ENCODE measurements at places on chromosomes 11 and 22.

DNA sequence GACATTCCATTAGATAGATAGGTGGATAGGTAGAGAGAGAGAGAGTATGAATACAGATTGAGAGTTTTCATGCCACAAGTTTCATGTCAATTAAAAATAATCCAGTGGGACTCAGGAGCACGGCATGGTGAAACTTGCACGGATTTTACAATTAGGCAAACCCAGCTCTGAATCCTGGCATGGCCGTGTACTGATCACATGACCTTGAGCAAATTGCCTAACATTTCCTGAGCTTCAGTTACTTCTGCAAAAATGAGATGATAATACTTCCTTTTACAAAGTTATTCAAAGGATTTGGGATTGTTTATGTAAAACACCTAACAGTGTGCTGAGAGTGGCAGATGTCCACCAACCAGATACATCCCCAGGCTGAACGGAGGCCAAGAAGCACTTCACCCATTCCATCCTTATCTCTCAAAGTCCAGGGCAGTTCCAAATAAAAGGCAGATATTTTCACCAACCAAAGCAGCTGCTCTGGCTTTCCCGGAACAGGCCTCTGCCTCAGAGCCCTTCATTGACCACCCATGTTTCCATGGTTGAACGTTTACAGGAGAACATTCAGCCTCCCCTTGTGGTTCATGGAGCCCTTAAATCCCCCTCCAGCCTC lies 17.9 kb downstream of the APLNR start:
- no peak for DNase-seq

- DNase-seq = no peak
Measured at GRCh38 chr11:120945042-120945441, 78.9 kb upstream of the TBCEL start.

GRCh38 chr11:96191752-96192151 lies 151.2 kb downstream of the MAML2 start:
- DNase-seq = no peak

DNA sequence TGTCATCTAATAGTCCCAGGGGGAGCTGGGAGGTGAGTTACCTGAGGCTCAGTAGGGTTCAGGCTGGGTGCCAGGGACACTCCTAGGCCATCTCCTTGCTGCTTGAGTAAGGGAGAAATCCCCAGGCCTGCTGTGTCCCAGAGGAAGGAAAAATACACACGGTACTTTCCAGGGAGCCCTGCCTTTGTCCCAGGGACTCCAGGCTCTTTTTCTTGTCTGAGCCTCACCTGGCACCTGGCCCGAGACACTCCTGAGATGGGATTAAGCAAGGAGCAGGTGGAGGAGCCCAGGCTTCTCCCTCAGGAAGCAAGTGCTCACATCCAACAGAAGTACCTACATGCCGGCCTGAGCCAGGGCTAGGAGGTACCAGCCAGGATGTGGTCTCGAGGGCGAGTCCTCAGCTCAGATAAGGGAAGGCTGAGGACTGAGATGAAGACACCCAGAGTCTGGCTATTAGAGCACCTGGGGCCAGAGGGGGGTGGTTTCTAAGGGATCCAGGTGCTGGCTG lies 899 bp upstream of the KLHDC7B start:
- no peak for DNase-seq

- no peak for DNase-seq
Measured at GRCh38 chr11:69613594-69613993, 27.4 kb upstream of the CCND1 start.

DNA sequence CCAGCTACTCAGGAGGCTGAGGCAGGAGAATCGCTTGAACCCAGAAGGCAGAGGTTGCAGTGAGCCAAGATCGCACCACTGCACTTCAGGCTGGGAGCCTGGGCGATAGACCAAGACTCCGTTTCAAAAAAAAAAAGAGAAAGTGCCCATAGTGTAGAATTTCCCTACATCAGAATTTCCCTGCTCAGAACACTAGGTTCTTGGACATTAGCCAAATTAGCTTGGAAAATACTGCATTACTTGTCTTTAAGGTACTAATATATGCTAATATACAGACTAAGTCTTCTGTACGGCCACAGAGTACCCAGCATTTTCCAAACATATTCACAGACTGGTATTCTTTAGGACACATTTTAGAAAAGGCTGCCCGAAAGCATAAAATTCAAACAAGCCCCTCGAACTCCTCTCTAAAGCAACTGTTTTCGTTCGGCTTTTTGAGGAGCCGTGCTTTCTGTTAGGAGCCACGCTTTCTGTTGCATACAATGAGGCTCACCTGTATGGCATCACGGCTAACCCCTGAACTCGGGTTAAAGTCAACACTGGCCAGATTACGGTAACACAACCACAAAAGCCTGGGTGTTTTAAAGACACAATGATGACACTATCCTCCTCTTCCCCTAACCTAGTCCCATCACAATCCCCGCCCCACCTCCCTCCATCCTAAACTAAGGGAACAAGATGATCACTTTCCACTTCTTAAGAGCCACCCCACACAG lies 18.4 kb downstream of the TNKS1BP1 start:
- no peak for DNase-seq

GRCh38 chr11:65928667-65929066 lies 9.4 kb downstream of the DRAP1 start:
- DNase-seq = no peak

DNA sequence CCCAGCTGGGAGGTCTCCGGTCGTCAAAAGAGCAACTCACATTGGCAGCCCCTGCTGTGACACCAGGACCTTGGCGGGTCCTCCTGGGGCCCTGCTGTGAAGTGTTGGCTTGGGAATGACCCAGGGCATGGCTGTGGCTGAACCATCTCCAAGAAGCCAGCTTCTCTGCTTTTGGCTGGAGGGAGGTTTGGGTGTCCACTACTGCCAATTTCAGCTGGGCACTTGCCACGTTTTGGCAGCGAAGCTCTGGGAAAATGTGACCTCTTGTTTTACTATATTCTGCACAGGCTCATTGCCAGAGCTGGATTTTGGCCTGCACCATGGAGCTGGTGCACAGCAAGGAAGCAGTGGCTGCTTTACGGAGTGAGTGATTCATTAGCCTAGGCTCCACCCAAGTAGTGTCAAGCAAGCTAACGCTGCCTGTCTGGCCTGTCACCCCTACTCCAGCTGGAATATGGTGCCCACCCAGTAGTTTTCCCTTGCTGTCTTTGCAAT lies 24.3 kb upstream of the SMCO4 start:
- no peak for DNase-seq

GRCh38 chr22:21102659-21103267 lies 57.0 kb downstream of the LRRC74B start:
- DNase-seq = peak; percentile 85

DNA sequence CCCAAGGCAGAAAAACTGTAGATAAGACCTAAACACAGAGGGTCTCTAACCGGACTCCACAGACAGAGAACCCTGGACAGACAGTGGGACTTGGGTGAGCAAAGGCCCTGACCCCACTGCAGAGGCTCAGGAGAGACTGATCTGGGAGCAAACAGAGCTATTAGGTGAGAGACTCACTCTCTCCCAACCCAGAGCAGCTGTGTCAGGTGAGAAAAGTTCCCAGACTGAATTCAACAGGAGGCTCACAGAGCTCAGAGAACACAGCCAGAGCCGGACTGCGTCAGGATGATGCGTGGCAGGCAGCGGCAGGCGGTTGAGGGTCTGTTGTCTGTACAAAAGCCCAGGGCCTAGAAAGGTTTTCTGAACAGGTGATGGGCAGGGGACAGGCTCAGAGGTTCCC lies 5.5 kb downstream of the RFPL2 start:
- DNase-seq = no peak

DNA sequence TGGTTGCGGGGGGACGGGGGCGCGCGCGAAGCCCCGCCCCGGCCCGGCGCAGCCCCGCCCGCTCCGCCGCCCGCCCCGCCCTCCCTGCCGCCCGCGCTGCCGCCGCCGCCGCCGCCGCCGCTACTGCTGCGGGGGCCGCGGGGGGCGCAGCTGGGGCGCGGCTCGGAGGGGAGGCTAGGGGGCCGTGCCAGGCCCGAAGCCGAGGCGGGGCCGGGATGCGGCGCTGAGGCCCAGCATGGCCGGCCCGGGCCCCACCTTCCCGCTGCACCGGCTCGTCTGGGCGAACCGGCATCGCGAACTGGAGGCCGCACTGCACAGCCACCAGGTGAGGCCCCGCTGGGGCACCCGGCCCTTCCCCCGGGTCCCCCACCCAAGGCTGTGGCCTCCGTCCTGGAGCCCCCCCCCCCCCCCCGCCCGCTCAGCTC lies at the start of gene ANKRD13D:
TSS of gene ANKRD13D (plus strand) at position 78 of the 425 bp plus-strand sequence. CDS start at position 236, 158 bp downstream.
- DNase-seq = no peak

DNA sequence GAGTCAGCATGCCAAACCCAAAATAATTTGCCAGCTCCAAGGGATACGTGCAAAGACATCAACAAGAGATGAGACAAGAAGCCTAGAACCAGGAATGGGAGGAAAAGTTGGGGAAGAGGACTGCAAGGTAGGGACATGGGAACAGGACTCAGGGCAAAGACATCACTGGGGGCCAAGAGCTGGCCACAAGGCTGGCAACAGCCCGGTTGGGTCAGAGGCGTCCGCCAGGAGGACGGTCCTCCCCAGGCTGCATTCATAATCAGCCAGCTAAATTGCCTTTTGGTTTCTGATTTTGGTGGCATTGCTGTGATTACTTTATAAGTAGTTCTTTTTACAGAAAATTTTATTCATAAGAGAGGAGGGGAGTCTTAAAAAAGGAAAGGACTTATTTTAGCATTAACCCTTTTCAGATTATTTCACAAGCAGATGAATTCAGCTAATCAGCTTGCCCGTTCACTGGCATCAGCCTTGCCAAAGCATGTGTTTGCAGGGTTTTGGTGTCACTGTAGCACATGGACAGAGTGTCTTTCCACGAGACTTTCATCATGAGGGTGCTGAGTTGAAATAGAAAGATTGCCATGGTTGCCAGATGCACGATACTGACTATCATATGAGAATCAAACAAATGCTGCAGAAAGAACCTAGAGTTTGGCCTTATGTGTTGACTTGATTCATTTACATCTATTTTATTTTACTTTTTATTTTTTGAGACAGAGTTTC lies 23.2 kb upstream of the NAV2 start:
- DNase-seq = no peak

- DNase-seq = no peak
Measured at GRCh38 chr11:64314805-64315561, 2.4 kb downstream of the TRMT112 start.

GRCh38 chr22:44519886-44520285 lies 21.9 kb upstream of the RTL6 start:
- no peak for DNase-seq

- DNase-seq = no peak
Measured at GRCh38 chr22:45291061-45291930, 6.5 kb downstream of the UPK3A start.

DNA sequence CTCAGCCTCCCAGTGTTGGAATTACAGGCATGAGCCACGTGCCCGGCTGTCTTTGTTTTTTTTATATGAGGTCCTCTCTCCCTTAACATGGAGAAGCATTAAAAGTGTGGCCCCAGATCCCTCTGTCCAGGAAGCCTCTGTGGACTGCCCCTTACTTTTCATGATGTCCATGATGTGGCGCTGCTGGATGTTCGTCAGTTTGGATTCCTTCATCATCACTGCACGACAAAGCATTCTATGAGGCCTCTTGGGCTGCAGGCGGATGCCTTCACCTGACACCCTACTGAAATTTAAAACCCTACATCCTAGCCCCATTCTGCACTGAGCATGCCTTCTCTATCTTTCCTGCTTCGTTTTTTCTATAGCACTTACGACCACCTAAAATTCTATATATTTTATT lies 2.1 kb downstream of the C22orf23 start:
- DNase-seq = no peak

DNA sequence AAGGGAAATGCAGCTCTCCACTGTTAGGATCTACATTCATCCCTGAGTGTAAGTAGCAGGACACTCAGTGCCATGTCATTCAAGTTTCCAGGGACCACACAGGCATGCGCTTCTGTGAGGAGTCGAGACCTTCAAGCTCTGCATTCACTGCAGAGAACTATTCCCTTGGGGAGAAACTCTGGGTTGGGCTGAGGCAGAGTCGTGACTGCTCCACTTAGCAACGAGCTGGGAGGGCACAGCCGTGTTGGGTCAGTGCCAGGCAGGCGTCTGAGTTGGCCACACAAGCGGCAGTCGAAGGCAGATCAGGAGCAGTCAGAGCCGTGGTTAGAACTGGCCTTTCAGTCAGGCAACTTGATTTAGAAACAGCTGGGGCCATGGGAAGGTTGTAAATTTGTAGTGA lies 14.7 kb downstream of the MPEG1 start:
- no peak for DNase-seq

All from SK-N-DZ (cell line).